ENCODE measurements at places on chromosomes 7 and 10.

- DNase-seq = no peak
Measured at GRCh38 chr10:28619455-28619854, 57.9 kb upstream of the BAMBI start.

GRCh38 chr7:3649678-3650440 lies 348.8 kb downstream of the SDK1 start:
- DNase-seq = no peak

GRCh38 chr10:67110286-67110685 lies 184.4 kb downstream of the LRRTM3 start:
- no peak for DNase-seq

- peak; percentile 15 for DNase-seq
Measured at GRCh38 chr10:5949009-5949759, 28.2 kb downstream of the IL15RA start.

- DNase-seq = no peak
Measured at GRCh38 chr7:25615593-25615992, 387.3 kb upstream of the NPVF start.

DNA sequence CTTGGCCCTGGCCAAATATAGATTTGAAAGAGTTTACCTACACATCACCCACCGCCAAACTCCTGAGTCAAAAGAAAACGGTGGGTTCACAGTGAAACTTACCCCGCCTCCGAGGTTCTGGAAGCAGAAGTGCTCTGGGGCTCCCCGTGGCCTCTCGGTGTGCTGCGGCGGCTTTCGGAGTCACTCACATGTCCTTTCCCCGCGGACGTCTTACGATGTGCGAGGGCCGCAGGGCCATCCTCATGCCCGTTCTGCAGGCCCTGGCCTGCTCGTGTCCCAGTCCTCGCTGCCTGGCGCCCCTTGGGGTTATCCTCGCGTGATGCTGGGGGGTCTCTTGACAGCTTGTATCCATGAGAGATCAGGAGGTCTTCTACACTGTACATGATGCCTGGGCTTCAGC lies 12.0 kb downstream of the JCAD start:
- DNase-seq = no peak

- no peak for DNase-seq
Measured at GRCh38 chr10:73589563-73590126, 1.5 kb downstream of the USP54 start.

- no peak for DNase-seq
Measured at GRCh38 chr10:114908896-114909295, 29.1 kb upstream of the TRUB1 start.

- no peak for DNase-seq
Measured at GRCh38 chr7:572416-573268, 53.0 kb upstream of the PDGFA start.

DNA sequence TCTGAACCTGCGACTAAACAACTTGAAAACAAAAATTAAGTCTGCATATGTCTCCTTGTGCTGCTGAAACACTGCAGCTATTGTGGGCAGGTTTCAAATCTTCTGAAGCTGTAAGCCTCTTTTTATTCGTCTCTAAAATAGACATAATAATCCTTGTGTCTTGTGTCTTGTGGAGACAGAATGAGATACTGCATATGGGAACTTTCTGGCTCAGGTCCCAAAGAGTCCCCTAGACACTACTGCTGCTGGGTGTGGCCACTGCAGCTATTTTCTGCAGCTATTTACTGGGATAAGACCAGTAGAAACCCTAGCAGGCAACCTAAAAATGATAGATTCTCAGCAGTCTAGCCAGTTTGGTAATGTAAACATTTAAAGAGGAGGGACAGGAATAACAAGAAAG lies 252.0 kb downstream of the ELMO1 start:
- no peak for DNase-seq

DNA sequence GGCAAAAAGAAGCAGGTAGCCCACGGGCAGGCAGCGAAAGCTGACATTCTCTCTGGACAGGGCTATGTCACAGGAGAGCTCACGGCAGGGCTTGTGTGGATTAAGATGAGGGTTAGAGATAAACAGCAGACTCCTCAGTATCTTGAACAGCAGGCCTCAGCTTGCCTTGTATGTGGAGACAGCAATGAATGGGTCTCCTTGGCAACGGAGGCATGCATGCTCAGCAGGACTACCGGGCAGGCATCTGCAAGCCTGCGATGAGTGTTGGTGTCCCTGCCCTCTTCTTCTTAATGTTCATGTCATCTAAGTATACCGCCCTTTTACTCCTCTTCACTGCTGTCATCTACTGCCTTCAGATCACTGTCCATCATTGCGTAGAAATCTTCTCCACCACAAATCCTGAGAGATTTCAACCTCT lies 81.9 kb upstream of the C1GALT1 start:
- no peak for DNase-seq

- no peak for DNase-seq
Measured at GRCh38 chr10:61024856-61025201, 80.8 kb upstream of the RHOBTB1 start.

DNA sequence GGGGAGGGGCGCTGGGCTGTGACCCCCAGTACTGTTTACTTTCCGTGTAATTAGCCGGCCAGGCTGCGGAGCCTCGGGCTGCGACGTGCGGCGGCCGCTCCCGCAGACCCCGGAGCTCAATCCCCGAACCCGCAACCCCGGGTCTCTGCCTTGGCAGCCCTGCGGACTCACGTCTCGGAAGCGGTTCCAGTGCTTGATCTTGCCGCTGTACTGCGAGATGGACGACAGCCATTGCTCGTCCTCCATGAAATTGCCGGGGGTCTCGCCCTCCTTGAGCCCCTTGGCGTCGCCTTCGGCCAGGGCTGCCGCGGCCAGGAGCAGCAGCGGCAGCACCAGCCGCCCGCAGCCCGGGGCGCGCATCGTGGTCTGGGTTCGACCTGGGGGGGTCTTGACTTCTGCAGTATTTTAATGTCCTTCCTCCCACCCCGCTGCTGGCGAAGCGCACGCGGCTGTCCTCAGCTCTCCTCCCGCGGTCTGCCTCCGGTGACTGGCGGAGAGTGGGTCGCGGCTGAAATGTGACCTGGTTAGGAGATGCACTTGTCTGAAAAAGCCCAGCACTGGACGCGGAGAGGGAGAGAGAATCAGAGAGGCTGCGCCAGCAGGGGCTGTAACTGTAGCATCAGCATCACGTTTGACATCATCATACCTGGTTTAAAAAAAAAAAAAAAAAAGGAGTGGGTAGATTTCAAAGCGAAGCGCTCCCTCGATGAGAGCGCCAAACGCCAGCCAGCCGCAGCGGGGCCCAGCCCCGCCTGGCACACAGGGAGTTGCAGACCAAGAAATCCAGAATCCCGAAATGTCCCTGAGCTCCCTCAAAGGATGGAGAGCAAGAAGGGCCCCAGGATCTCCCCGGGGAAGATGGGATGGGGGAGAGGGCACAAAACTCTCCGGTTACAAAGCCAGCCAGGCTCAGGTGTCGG lies at the start of gene SPOCK2:
Gene SPOCK2, minus strand, starts transcription at position 583 of the 920 bp plus-strand sequence. Its CDS starts 223 bp downstream, at position 360.
- DNase-seq = no peak

- DNase-seq = peak; percentile 6
Measured at GRCh38 chr7:136405931-136406777, 429.0 kb upstream of the MTPN start.

GRCh38 chr7:13879994-13880686 lies 109.3 kb downstream of the ETV1 start:
- DNase-seq = no peak

DNA sequence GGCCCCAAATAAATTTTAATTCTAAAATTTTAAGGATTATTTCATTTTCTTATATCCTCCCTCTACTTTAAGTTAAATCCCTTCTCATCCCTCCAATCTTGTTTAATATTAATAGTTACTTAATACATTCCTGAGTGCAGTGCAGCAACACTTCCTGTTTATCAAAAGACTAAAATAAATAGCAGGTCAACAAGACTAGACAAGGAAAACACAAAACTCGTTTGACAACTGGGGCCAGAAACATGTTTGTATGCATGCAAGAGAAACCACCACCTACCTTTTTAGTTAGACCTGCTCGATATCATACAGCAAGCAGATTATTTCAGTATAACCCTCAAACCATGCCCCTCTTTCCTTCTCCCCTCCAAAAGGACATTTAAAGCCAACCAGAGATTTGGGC lies 95.8 kb downstream of the PARD3 start:
- DNase-seq = no peak

GRCh38 chr10:79047584-79047874 lies 21.2 kb upstream of the ZMIZ1 start:
- no peak for DNase-seq

GRCh38 chr10:89478085-89478738 lies 57.2 kb downstream of the SLC16A12 start:
- DNase-seq = no peak

DNA sequence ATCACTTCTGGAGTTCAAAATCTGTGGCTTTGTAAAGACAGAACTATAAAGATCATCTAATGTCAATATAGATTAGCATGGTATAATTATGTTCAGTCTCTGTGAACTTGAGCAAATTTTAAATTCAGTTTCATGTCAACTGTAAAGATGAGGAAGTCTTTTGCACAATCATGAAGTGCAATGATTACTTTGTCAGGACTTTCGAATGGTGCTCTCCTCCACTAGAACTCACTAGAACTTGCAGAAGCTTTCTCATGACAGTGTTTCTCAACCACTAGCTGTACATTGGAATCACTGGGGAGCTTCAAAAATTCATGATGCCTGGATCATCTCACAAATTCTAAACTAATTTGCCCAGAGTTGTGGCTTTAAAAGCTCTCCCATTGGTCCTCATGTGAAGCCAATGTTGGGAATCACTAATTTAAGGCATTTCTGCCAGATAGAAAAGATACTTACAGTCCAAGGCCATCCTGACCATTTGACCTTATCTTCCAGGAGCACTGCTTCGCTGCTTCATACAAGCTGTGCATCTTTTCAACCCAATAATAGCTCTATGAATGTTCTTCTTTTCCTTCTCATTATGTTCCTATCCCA lies 12.9 kb downstream of the OR2AE1 start:
- DNase-seq = no peak

- peak; percentile 22 for DNase-seq
Measured at GRCh38 chr10:97842656-97843280, 6.9 kb upstream of the GOLGA7B start.

GRCh38 chr7:141225916-141226618 lies 152.2 kb downstream of the TMEM178B start:
- DNase-seq = no peak

DNA sequence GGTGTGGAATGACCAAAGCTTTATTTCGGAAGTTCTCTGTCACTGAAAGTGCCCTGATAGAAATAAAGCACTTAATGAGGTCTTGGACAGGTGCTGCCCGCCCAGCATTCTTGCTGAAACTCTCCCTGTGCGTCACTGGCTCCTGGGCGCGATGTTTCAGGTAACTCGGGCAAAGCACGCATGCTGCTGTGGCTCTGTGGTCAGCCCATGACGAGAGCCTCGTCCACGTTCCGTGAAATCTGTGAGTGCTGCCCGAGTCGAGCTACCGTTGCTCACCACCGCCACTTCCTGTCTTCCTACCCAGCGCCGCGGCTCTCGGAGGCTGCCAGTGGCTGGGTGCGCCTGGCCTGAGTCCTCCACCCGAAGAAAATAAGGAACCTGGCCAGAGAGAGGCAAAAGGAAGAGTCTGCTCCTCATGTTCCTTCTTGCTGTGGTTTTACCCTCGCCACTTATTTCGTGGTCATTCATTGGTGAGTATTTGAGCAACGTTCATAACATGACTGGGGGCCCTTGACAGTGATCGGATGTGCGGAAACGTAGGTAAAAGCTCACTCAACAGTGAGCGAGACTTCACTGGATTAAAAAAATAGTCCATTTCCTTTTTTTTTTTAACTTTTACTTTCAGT lies 95.5 kb downstream of the MAP3K8 start:
- peak; percentile 98 for DNase-seq

DNA sequence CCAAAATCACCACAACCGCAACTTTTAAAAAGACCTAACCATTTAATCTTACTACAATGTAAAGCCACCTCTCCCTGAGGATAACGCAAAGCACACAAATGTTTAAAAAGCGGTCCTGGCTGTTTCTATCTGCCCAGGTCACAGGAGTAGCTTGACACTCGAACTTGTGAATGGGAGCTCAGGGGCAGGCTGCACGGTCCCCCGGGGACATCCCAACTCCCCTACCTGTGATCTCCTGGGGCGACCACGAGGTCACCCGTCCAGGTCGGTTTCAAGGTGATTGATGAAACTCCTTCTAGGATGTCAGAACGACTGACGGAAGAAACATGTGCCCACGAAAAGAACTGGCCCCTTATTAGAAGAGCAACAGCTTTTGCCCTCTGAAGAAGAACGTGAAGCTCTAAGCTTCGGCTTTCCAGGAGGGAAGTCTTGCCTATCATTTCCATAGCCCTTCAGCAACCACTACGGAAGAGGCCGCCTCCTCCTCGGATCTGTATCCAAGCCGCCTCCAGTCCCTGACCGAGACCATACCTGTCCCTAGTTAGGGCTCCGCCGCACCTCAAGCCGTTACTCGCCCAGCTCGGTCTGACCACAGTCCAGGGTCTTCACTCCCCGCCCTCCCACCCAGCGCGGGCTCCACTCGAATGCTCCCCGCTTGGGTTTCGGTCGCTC lies 459 bp downstream of the CYCS start:
- DNase-seq = no peak

- no peak for DNase-seq
Measured at GRCh38 chr10:126502441-126502840, 114.2 kb upstream of the ADAM12 start.

DNA sequence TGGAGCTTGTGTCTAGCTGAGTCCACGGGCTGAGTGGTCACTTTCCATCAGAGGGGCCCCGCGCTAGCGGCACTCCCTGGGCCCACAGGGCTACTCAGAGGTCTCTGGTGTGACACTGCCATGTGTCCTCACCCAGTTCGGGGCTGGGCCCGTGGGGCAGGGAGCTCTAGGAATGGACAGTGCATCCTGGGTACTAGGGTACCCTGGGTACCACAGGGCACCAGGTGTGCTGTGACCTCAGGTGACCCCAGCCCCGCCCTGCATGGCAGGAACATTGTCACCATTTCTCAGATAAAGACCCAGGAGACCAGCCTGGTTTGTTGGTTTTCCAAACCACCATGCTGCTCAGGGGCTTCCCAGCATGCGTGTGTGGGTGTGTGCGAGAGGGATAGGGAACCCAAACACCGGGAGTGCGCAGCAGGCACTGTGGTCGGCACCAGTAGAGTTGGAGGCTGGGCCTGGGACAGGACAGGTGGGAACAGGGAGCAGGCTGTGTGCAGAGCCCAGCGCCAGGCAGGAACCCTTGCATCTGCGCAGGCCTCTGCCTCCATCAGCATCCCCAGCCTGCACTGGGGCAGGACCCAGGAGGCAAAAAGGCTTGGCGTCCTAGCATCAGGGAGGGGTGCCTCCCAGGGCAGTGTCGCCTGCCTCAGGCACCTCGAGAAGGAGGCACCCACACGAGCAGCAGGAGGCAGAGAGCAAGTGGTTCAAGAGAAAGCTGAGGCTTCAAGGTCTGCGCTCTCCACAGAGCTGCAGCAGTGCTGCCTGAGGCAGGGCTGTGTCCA lies 19.4 kb upstream of the CSGALNACT2 start:
- DNase-seq = no peak

GRCh38 chr10:84531396-84531795 lies 203.0 kb downstream of the CCSER2 start:
- no peak for DNase-seq

DNA sequence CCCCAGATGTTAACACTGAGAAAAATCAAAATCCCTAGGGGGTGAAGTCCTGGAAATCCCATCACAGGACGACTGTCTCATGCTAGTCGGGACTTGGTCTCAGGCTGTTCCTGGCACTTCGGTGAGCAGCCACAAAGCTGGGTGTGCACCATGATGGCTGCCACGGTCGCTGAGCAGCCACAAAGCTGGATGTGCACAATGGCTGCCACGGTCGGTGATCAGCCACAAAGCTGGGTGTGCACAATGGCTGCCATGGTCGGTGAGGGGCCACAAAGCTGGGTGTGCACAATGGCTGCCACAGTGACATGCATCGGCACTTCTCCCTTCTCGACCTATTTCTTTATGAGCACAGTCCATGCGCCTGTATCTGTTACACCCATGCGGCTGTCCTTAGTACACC lies 505.1 kb downstream of the TCERG1L start:
- DNase-seq = no peak

GRCh38 chr10:69230128-69230527 lies 10.0 kb downstream of the HKDC1 start:
- DNase-seq = no peak
